Cardiac septum (tissue), 1 donor: ENCODE measurements at places on chromosomes 7 and 10. TPM values are rescaled to one million over a fixed set of nuclear protein-coding genes. Genes with fewer than 3 reads are reported as not detected.

DNA sequence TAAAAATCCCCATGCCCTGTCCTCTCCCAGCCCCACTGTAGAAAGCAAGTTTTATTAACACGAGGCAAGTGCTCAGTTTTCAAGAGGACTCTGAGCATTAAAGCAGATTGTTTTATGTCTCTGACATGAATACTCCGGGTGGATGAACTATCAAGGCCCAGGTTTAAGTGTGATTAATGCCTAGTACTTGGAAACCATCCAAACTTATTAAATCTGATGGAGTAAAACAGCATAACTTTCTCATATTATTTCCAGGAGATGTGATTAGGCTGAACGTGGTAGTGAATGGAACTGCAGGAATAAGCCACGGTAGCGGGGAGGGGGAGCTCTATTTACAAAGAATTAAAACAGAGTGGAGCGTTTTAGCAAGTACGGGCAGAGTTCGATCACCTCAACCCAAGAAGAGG lies 144.2 kb upstream of the RNF32 start:
- DNase-seq: no peak

GRCh38 chr10:49735848-49736563 lies 26.1 kb downstream of the OGDHL start:
- peak; percentile 60 for DNase-seq

DNA sequence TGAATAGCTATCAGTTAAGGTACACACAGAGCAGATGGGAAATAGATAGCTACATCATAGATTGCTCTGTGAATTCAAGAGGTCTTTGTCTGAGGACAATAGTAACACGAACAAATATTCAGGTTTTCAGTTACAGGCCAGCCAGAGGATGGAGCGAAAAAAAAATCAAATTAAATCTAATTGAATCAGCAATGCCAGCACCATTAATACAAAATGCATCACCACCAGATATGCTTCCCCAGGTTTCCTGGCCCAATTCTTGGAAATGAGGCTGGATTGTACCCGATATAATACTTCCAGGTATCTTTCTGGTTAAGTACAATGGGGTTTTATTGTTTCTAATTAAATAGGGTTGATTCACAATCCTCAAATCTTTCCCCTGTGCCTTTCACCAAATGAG lies 975.8 kb upstream of the AUTS2 start:
- DNase-seq: no peak

DNA sequence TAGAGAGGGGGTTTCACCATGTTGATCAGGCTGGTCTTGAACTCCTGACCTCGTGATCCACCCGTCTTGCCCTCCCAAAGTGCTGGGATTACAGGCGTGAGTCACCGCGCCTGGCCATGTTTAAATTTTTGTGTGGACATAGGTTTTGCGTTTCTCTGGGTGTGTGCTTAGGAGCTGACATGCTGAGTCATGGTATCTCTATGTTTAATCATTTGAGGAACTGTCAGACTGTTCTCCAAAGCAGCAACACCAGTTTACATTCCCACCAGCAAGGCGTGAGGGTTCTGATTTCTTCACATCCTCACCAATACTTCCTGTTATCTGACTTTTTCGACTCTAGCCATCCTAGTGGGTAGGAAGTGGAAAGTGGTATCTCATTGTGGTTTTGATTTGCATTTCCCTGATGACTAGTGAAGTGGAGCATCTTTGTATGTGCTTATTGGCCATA lies 153.7 kb downstream of the DNAJB6 start:
- no peak for DNase-seq

Gene CPEB3
- total RNA-seq: 8.3 TPM

GRCh38 chr7:100694098-100694745 lies at the start of gene GIGYF1:
Gene GIGYF1, minus strand, starts transcription at chr7:100694250. Its CDS starts 6,012 bp downstream, at chr7:100688238.
- DNase-seq: peak; percentile 82

Gene NCF1
- 4.0 TPM for total RNA-seq

DNA sequence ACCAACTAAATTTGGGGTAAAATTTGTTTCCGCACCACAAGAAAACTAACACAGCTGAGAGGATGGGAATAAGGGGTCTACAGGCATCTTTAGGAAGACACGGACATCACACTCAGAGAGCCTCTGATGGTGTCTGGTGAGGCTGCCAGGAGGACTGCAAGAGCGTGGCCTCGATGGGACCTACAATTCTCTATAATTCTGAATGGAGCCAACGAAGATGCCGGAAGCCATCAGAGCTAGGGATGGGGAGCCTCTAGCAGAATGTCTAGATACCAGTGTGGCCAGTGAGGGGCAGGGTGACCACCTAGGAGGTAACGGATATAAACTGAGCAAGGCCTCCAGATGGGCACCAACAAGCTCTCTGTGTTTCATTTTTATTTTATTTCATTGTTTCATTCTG lies 7.5 kb downstream of the GRID1 start:
- peak; percentile 60 for DNase-seq

GRCh38 chr7:101669307-101669706 lies 40.2 kb upstream of the MYL10 start:
- no peak for DNase-seq

- no peak for DNase-seq
Measured at GRCh38 chr7:105589356-105590077, 8.2 kb upstream of the EFCAB10 start.

DNA sequence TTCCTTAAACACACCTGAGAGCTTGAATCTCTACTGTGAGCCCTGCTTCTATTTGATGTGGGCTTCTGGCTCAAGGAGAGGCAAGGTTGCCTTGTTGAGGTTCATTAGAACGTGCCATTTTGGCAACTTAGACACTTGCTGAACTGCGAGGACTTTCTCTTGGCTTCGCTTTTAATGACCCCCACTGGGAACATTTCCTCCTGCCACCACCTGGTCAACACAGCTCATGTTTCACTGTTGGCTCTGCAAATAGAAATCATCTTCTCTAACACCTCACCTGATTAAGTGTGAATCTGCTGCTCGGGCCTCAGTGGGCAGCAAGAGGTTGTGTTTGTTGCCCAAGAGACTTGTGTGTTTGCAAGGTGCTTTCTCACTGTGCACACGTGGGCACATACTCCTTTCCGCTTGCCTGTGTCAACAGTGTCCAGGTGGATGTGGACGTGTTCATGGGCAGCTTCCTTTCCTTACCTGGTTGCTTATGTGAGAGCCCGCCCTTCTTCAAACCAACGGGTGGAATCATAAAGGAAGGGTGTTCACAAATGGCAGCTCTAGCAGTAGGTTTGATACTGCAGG lies 147.0 kb downstream of the NRP1 start:
- DNase-seq: no peak
